IgD-negative memory B cell (primary cell): ENCODE measurements at places on chromosomes 2 and 18. TPM values are rescaled to one million over a fixed set of nuclear protein-coding genes. Genes with fewer than 3 reads are reported as not detected.

The HES6 gene
- polyA plus RNA-seq, result 3.3 TPM

The SEMA4F gene
- polyA plus RNA-seq, result 6.4 TPM

The CNDP1 gene
- not detected for polyA plus RNA-seq

The RNF125 gene
- polyA plus RNA-seq, result 11.7 TPM

The CHRNG gene
- polyA plus RNA-seq, result not detected

The COL6A3 gene
- not detected for polyA plus RNA-seq

The RTP5 gene
- polyA plus RNA-seq, result not detected

The VWC2L gene
- not detected for polyA plus RNA-seq

The GLI2 gene
- polyA plus RNA-seq, result not detected
